Mesangial cell (primary cell): ENCODE measurements at places on chromosomes 6 and 20. TPM values are rescaled to one million over a fixed set of nuclear protein-coding genes. Genes with fewer than 3 reads are reported as not detected.

Gene ARHGAP40
- 1.5 and 3.0 TPM in 2 replicates for total RNA-seq

Gene FNDC1
- 0.16 and 0.38 TPM in 2 replicates for total RNA-seq

Gene ATP9A
- total RNA-seq, result 15.3 and 47.7 TPM in 2 replicates

Gene CRISP3
- total RNA-seq, result not detected in 2 replicates

Gene CST4
- total RNA-seq, result not detected in 2 replicates

Gene MCHR2
- total RNA-seq, result not detected in 2 replicates

Gene NHLRC1
- total RNA-seq, result 1.9 and 2.9 TPM in 2 replicates

Gene MATN4
- not detected in 2 replicates for total RNA-seq

Gene C6orf141
- total RNA-seq, result 2.3 and 9.1 TPM in 2 replicates

Gene DEFB124
- total RNA-seq, result not detected in 2 replicates

Gene MUCL3
- total RNA-seq, result not detected in 2 replicates

Gene ARG1
- total RNA-seq, result not detected in 2 replicates

Gene ABHD16B
- total RNA-seq, result not detected in 2 replicates

Gene EFCAB8
- under 0.01 TPM in 1 of 2 replicates, not detected in the other for total RNA-seq

Gene FAM209B
- total RNA-seq, result not detected in 2 replicates

Gene HLA-DMB
- 0.65 and 2.5 TPM in 2 replicates for total RNA-seq

Gene MRS2
- 26.1 and 33.2 TPM in 2 replicates for total RNA-seq

Gene PROKR2
- not detected in 2 replicates for total RNA-seq

Gene LST1
- not detected in 2 replicates for total RNA-seq

Gene CLIC5
- 0.49 and 2.8 TPM in 2 replicates for total RNA-seq

Gene CALHM6
- 1.6 and 2.6 TPM in 2 replicates for total RNA-seq

Gene SLC22A1
- 0.51 and 0.98 TPM in 2 replicates for total RNA-seq

Gene OPRL1
- total RNA-seq, result 0.33 and 1.5 TPM in 2 replicates

Gene ADTRP
- total RNA-seq, result 0.51 and 1.1 TPM in 2 replicates

Gene HSPA1L
- total RNA-seq, result 0.16 and 0.76 TPM in 2 replicates

Gene GPX5
- total RNA-seq, result not detected in 2 replicates

Gene CRIP3
- not detected in 2 replicates for total RNA-seq

Gene LTB
- 1.3 and 2.0 TPM in 2 replicates for total RNA-seq

Gene BIRC7
- total RNA-seq, result 2.3 and 3.8 TPM in 2 replicates

Gene SOX18
- not detected in 2 replicates for total RNA-seq

Gene SAMD5
- 0.49 and 1.5 TPM in 2 replicates for total RNA-seq

Gene TFAP2D
- total RNA-seq, result not detected in 2 replicates

Gene LY6G6D
- total RNA-seq, result not detected in 2 replicates

Gene GPSM3
- total RNA-seq, result 7.8 and 14.1 TPM in 2 replicates

Gene SYCP2
- total RNA-seq, result 0.13 and 0.16 TPM in 2 replicates

Gene TLDC2
- total RNA-seq, result 0.49 and 0.76 TPM in 2 replicates

Gene ANKRD66
- total RNA-seq, result not detected in 2 replicates

Gene PGK2
- not detected in 2 replicates for total RNA-seq

Gene C20orf144
- total RNA-seq, result not detected in 2 replicates

Gene DZANK1
- total RNA-seq, result 0.81 and 1.5 TPM in 2 replicates

Gene KHDRBS2
- total RNA-seq, result not detected in 2 replicates

Gene TTLL9
- not detected in 2 replicates for total RNA-seq

Gene SLC12A5
- total RNA-seq, result 2.1 and 3.2 TPM in 2 replicates

Gene APCDD1L
- total RNA-seq, result 8.0 and 27.9 TPM in 2 replicates

Gene CFAP206
- total RNA-seq, result 2.2 TPM in 1 of 2 replicates, not detected in the other

Gene LINC00237
- total RNA-seq, result not detected in 2 replicates

Gene PSORS1C1
- 0.49 and 1.4 TPM in 2 replicates for total RNA-seq

Gene MYLIP
- total RNA-seq, result 2.6 and 7.7 TPM in 2 replicates

Gene DDO
- 0.16 and 0.25 TPM in 2 replicates for total RNA-seq
